ENCODE measurements at places on chromosomes 4 and X.

DNA sequence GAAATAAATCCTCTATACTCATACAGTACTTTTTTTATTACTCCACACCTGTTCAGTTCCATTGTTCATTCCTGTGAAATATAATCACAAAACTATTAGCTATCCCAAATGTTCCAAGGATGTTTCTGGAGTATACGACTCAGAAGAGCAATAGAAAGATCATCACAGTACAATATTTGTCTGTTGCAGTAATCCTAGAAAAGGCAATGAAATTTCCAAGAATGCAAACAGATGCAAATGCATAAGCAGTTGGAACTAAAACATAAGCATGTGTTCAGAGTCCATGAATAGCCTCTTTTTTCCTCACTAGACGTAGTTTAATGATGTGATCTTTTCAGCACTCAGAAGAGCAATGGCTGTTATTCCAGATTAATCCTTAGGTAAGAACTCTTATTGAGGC, 55.2 kb downstream of the RTL3 start:
- DNase-seq: no peak

- peak; percentile 32 for DNase-seq
Measured at GRCh38 chr4:88382621-88383020, 4.0 kb downstream of the HERC6 start.

DNA sequence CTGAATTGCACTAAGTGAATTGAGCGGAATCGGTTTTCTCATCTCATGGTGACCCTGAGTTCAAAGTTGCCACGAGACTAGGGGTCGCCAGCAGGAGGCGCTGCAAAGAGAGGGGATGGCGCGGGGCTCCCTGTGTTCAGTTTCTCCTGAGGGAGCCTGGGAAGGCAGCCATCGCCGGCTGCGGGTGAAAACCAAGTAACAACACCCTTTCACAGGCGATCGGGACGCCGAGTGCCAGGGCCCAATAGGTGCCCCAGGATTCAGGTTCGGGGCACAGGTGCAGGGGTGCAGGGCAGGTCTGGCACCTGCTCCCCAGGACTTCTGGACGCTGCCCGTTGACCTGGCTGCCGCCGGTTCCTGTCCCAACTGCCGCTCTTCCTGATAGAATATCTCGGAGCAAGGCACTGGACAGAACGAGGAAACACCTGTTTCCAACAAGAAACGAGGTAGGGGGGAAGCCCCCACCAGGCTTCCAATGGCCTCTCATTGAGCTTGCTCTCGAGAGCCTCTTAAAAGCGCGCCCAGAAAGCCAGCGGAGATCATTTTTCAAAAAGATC, 1.1 kb upstream of the FGF16 start:
- peak; percentile 7 for DNase-seq

- DNase-seq: no peak
Measured at GRCh38 chr4:150584111-150584915, 2.4 kb downstream of the MAB21L2 start.

- DNase-seq: no peak
Measured at GRCh38 chrX:74272230-74272629, 31.8 kb upstream of the ZCCHC13 start.

- no peak for DNase-seq
Measured at GRCh38 chr4:134276476-134276875, 74.9 kb upstream of the PABPC4L start.

GRCh38 chrX:27565992-27566391, 24.2 kb upstream of the DCAF8L2 start:
- DNase-seq: no peak

DNA sequence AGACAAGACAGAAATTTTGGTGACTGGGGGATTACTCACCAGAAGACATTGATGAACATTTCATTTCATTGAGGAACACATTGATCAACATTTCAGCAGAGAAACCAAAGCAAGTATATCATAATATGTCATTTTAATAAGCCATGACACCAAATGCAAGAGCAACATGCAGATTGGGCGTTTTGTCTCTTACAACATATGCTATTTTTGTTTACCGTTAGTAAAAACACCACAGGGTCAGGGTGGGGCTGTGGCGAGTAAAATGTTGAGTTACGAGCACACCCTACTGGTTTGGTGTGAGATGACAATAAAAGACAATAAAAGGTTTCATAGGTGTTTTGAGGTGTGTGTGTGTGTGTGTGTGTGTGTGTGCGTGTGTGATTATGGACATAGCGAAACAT, 294.5 kb downstream of the PDGFC start:
- no peak for DNase-seq

DNA sequence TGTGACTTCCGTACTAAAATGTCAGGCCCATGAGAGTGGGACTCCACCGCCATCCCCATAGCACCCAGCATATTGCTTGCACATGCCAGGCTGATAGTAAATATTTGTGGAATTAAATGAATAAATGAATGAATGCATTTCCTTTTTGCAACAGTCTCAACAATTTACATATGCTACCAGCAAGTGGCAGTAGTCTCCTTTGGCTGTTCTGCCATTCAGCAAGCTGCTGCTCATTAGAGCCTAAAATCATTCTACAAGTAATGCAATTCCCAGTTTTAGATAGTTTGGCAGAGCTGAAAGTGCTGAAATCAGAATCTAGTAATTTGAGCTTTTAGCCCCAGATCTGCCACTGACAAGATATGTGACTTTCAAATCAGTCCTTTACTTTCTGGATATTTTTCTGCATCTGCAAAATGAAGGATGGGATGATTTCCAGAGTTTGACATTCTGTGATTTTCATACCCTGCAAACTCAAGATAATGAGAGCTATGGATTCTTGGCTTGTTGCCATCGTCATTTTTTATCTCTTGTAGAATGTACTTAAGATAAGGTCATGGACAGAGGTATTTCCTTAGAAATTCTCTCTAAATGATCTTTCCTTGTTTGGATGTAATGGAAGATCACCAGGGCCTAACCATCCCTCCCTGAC, 35.7 kb upstream of the INTS6L start:
- DNase-seq: no peak

DNA sequence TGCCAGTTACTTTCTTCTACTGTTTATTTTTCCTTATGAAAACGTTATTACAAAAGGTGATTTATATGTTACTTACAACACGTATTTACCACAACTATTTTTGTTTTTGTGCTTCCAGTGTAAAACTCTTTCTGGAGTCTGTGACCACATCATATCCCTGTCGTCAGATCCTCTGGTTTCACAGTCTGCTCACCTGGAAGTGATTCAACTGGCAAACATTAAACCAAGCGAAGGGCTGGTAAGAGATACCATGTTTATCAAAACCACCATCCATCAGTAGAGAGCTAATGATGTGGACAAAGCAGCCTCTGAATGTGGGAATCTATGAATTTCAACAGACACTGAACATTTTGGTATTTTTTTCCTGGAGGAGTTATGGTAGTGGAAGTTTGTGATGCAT, 116.1 kb downstream of the CNKSR2 start:
- no peak for DNase-seq

DNA sequence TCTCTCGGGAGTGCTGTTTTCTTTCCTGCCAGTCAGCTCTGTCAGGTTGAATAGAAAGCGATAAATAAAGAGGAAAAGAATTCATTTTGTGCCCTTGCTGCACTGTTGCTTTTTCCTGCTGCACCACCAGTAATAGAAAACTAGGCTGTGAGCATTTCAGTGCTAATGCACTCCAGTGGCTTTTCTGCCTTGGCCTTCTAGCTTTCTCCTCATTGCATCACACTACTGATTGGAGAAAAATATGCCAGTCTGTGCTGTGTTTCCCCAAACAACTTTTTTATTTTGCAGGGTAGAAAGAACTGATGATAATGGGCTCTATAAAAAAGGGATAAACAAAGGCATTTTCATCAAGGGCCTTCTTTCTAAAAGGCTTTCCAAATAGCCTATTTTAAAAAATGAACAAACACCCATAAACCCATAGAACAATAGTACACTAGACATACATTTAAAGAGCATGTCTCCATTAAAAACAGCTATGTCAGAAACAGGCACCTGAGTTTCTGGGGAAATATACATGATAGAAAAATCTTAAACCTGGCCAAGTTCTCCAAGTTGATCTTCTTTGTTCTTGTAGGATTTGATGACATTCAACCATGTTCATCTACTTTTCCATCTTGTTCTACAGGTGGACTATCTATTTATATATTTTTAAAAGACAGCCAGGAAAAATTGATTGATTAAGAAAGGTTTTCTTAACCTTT, 86.3 kb downstream of the GPRIN3 start:
- no peak for DNase-seq

DNA sequence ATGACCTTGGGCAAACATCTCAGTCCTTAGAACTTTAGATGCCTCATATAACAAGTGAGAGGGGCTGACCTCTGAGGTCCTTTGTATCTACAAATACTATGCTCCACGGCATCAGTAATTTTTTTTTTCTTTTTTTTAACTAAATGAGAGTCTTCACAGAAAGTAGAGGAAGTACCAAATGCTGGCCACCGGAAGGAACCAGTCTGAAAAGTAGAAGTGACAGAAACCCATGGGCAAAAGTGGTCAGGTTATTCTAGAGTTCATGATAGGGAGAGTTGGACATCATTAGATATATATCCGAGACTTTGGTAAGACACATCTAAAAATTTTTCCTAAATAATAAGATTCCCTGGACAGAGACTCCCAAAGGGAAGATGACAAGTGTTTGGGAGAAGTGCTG, 53.7 kb downstream of the COQ2 start:
- no peak for DNase-seq

- no peak for DNase-seq
Measured at GRCh38 chrX:16771483-16772398, 14.5 kb upstream of the TXLNG start.

DNA sequence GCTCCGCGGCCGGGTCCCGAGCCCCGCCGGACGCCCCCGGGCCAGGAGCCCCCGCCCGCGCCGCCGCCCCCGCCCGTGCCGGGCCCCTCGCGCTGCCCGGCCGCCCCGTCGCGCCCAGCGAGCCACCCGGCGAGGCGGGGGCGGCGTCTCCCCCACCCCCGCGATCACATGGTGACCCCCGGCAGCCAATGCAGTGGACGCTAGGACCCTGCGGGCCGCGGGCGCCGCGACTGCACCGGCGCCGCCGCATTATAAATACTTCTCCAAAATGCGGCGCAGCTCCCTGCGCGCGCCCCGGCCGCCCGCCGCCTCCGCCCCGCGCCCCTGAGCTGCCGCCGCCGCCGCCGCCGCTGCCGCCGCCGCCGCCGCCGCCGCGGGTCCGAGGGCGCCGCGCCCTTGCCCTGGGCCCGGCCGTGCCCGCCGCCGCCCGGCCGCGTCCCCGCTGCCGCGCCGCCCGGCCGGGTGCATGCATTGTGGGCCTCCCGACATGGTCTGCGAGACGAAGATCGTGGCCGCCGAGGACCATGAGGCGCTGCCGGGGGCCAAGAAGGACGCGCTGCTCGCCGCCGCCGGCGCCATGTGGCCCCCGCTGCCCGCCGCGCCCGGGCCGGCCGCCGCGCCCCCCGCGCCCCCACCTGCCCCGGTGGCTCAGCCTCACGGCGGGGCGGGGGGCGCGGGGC, at the start of gene NAT8L:
NAT8L (plus strand) TSS at position 282 of the 680 bp plus-strand sequence; CDS start at position 467, 185 bp downstream.
- no peak for DNase-seq

DNA sequence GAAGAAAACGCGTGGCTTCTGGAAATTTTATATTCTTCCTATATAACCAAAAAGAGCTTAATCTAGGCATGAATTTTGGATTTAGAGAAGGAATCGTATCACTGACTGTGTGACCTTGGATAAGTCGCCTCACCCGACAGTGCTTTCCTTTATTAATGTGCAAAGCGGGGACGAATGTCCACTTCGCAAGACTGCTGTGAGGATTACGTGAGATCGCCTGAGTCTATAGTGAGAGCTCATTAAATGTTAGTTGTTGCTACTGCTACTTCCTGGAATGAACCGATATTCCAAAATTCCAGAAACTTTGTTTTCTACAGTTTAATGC, 448 bp upstream of the TBC1D8B start:
- DNase-seq: no peak

DNA sequence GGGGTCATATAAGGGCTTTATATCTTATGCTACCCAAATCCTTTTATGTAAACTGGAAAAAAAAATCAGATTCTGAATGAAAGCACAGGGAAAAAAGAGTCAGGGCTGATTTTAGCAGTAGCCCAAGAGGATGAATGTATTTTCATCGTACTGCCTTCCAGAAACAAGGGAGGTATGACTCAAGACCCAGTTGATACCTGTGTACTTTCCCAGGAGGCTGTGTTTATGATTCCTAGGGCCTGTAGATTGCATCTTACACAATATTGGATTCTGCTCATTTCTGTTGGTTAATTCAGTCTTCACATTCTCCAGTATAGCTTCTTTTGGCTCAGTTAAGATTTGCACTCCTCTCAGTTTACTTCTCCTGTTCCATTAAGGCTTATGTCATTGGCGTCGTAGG, 127.9 kb upstream of the LIMCH1 start:
- no peak for DNase-seq

DNA sequence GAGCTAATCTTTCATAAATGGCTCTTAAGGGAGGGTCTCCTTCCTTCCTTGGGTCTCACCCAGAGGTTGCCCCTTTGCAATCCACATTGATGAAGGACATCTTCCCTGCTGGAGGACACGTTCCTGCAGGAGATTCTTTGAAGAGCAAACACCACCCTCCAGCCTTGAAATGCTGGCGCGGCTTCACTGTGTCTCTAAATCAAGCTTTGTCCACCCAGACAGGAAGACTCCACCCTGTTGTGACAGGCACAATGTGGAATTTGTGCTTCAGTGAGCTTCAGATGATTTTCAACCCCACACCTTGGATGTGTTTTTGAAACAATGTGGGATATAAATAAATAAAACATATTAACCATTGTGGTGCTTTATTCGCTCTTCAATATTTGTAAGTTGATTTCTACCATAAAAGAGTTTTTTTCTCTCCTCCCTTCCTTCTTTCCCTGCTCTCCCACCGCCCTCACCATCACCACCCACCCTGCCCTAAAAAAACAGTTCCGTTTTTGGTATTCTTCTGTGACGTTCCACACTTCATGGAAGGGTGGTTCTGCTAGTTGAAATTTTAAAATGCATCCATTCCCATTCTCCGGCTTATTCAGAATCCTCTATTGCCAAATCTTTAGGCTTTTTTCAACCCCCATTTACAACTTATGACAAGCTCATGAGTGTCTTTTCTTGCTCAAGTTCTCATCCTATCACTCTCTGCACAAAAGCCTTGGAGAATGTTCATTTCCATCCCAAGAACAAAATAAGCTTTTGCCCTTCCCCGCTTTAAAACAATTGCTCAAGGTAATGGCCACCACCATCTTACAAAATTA, 264.3 kb downstream of the RAPGEF2 start:
- DNase-seq: no peak

GRCh38 chrX:130330146-130330545, 9.6 kb upstream of the SLC25A14 start:
- no peak for DNase-seq

GRCh38 chrX:70175338-70175737, 1.9 kb upstream of the DGAT2L6 start:
- DNase-seq: no peak

DNA sequence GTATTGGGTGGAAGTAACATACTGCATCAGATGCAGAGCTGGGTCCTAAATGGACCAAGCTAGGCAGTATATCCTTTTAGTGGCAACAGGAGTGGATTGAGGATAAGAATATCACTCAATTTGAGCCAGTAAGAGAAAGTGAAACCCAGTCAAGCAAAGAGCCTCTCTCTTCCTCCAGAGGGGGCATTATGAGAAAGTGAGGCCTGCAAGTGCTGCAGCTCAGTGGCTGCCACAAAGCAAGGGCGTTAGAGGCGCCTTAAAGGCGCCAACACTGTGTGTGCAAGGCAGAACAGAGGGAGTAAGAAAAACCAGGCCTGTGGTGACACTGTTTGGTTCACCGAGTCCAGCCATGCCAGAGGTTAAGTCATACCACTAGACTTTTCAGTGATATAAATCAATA, 17.5 kb downstream of the STX18 start:
- DNase-seq: no peak

All from CD4-positive, alpha-beta T cell (primary cell).